Activated T-cell treated with anti-CD3 and anti-CD28 coated beads for 48 hours (primary cell): ENCODE measurements at places on chromosomes 16 and 17.

- no peak for DNase-seq
Measured at GRCh38 chr16:73670836-73671820, 623.2 kb upstream of the ZFHX3 start.

DNA sequence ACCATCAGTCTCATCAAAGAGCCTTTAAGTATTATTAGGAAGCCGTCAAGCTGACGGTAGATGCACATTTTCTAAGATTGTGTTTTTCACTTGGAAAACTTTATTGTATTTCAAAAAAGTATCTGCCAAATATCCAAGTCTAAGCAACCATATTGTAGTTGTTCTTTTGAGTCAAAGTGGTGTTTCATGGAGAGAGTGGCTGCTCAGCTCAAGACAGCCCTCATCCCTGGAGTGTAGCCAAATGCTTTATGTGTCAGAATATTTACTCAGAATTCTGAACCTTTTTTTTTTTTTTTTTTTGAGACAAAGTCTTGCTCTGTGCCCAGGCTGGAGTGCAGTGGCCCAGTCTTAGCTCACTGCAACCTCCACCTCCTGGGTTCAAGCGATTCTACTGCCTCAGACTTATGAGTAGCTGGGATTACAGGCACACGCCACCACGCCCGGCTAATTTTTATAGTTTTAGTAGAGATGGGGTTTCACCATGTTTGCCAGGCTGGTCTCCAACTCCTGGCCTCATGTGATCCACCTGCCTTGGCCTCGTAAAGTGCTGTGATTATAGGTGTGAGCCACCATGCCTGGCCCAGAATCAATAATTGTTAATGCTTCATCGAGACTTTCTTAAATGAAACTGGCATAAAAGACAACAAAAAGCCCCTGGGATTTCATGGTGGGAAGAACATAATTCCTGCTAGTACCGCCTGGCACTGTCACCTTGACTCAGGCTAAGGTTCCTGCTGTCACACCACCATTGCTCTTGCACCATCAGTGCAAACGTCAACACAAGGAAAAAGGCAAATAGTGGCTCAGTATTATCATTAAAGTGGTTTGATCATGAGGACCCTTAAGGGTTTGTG lies 45.5 kb downstream of the PRKCA start:
- DNase-seq: no peak

DNA sequence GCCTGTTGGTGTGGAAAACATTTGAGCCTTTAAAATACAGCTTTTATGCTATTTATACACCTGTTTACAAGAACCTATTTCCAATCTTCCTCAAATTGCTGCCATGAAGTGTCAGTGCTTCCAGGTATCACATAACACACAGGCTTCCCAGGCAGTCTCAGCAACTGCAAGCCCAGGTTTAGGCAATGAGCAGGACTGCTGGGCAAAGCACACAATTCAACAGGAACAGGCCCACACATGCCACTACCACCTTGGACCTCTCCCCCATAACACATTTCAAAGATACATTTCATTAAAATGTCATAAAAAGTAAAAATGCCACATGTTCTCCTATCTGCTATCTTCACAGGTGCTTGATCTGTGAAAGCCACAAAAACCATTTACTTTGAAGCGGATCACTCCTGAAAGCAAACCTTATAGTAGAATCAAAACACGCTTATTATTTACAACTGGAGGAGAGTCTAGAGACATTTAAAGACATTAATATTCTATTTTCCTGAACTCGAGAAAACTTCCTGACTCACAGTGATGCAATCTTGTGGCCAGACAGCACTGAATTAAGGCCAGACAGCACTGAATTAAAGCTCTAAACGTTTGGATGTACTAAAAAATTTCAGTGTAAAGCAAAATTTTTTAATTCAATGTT lies 31.5 kb downstream of the ANKFY1 start:
- DNase-seq: no peak

- no peak for DNase-seq
Measured at GRCh38 chr16:65481956-65482355, 360.1 kb upstream of the CDH11 start.

GRCh38 chr17:79988185-79988971 lies 47.3 kb downstream of the TBC1D16 start:
- DNase-seq: no peak
